NCI-H1436 (cell line): ENCODE measurements at places on chromosomes 5 and 9.
A peak's percentile ranks its signal among the peaks of the same experiment; 100 is the strongest.

GRCh38 chr9:38380230-38380871, 12.2 kb upstream of the ALDH1B1 start:
- DNase-seq, result no peak

DNA sequence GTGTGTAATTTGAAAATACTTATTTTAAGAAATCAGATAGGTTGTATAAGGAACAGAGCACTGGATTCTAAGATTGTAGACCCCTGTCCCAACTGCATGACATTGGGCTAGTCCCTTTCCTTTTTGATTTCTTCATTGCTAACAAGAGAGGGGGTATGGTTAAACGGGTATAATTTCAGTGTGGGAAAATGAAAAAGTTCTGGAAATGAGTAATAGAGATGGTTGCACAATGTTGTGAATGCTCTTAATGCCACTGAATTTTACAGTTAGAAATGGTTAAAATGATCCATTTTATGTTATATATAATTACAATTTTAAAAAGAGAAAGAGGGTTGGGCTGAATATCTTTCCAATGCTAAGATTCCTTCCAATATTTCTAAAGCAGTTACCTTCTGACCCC, 103.3 kb upstream of the LHFPL2 start:
- DNase-seq, result no peak

DNA sequence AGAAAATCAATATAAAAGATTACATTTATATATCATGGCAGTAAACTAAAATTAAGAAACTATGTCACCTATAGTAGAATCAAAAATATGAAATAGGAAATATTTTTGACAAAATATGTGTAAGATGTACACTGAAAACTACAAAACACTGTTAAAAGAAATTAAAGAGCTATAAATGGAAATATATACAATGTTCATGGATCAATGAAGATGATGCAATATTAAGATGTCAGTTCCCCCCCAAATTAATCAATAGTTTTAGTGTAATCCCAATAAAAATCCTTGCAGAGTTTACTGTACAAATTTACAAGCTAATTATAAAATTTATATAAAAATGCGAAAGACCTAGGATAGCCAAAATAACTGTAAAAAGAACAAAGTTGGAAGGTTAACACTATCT, 173.0 kb upstream of the ADRA1B start:
- no peak for DNase-seq

DNA sequence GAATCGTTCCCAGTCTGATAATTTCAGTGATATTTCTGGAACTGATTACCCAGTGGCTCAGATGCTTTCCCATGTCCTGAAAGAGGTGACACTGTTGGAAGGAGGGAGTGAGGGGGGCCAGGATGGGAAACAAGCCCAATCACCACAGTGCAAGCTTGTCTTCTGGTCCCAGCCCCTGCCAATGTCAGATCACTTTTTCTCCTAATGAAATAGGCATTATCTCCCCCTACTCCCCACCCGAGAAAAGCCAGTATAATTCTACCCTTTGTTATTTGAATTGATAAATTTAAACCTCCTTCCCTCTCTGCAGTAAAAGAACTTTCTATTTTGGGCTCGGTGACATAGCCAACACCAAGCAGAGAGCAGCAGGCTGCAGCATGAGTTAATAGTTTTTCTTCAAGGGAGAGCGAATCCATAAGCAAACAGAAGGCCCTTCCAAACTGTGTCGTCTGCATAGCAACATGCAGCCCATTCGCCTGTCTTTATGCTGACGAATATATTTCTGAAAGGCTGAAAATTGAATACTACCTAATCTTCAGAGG, 14.6 kb upstream of the PPP2CA start:
- peak; percentile 13 for DNase-seq

- DNase-seq, result no peak
These were observed 2.9 kb downstream of the AK1 start for GRCh38 chr9:127874301-127875221.

- DNase-seq, result no peak
These were observed 127.5 kb upstream of the CPEB4 start for GRCh38 chr5:173760461-173761177.

DNA sequence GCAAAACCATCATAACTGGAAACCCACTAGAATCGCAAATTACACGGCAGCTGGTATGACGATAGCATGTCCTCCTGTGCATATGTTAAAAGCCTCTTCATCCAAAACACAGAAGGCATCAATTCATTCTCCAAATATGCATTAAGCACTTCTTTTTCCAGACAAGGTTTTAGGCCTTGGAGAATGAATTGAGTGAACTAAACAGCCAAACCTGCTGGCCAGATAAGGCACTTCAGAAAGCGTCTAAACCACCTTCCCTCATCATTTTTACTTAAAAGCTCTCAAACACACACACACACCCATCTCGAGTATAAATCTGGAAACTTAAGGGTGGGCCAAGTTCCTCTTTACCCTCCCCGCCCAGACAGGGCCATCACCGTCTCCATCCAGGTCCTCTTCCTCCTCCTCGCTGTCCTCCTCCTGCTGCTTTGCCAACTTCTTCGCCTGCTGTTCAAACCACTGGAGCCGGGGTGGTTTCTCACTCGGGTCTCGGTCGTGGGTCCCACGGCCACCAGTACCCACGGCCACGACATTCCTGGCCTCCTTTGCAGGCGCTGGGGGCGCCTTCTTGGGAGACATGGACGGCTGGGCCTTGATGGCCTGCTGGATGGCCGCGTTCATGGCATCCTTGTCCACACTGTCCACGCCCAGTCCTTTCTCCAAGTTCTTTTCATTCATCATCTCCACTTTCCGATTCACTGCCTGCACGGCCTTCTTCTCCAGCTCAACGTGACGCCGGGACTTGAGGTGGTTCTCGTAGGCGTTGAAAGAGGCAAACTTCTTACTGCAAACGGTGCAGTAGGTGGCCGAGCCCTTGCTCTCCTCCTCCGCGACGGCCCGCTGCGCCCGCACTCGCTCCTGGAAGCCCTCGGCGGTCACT, 696 bp downstream of the ZNF622 start:
- DNase-seq, result no peak

DNA sequence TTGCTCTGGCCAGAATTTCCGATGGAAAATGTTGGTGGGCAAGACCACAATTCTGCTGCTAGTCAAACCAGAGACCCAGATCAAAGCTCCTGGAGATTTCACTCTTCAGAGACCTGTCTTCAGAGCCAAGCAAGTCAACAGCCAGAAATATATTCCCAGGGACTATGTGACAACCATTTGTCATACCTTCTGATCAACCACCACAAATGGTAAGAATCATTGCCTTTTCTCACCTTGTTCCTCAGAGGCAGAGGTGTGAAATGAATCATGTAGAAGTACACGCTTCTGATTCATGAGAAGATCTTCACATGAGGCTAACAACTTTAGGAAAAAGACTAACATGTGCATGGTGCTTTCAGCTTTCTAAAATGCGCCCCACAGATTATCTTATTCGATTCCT, 53.5 kb downstream of the SUSD1 start:
- no peak for DNase-seq

DNA sequence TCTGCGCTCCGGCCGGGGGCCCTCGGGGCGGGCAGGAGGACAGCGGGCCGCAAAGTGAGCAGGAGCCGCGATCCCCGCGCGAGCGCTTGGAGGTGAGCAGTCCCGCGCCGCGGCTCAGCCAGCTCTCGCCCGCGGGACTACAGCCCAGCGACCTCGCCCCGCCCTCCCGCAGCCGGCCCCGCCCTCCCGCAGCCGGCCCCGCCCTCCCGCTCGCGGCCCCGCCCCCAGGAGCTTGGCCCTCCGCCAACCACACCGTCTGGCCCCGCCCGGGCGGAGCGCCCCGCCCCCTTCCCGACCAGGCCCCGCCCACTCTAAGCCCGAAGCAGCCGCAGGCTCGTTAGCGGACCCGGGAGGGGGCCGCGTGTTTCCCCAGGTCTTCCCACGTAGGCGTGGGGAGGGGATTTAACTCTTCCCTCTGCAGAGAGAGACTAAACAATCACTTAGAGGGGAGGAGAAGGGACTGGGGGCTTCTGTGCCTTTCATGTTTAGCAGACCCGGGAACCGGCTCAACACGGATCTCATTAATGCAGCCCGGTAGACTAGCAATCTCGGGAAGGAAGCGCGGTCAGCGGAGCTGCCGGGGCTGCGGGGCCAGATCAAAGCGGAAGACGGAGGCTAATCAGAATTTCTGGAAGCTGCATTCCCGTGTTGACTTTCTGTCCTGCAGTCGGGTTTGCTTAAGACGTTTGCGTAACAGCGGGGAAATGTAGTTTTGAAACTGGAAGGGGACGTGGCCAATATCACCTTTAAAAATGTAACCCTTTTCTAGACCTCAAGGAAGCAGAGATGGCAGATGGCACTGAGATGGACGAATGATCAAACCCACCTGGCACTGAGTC, at the start of gene MYO10:
MYO10 (minus strand) TSS at position 139 of the 839 bp plus-strand sequence. CDS start 480 bp downstream, outside the sequence.
- peak; percentile 6 for DNase-seq

DNA sequence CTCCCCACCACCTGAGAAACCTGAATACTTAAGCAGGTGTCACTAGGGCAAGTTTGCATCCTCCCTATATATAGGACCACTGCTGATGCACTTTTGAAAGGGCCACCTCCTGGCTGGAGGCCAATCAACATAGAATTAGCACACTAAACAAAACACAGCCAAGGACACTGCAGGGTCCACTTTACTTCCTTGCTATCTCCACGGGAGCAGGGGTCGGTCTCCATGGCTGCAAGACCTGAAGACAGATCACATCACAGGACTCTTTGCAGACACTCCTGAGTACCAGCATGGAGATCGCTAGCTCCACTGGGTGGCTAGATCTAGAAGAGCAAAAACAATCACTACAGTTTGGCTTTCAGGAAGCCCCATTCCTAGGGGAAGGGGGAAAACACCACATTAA, 72.3 kb downstream of the C9orf153 start:
- peak; percentile 4 for DNase-seq

GRCh38 chr5:65809817-65810531, 88.0 kb downstream of the NLN start:
- no peak for DNase-seq
